ENCODE measurements at places on chromosomes 7 and 10. TPM values are rescaled to one million over a fixed set of nuclear protein-coding genes. Genes with fewer than 3 reads are reported as not detected.
A peak's percentile ranks its signal among the peaks of the same experiment; 100 is the strongest.

Gene OPN4
- not detected for total RNA-seq

- DNase-seq = peak; percentile 96
These were observed 1.2 kb downstream of the CCM2 start for GRCh38 chr7:45001138-45001694.

- DNase-seq = no peak
These were observed 20.3 kb downstream of the C10orf90 start for GRCh38 chr10:126650161-126650560.

DNA sequence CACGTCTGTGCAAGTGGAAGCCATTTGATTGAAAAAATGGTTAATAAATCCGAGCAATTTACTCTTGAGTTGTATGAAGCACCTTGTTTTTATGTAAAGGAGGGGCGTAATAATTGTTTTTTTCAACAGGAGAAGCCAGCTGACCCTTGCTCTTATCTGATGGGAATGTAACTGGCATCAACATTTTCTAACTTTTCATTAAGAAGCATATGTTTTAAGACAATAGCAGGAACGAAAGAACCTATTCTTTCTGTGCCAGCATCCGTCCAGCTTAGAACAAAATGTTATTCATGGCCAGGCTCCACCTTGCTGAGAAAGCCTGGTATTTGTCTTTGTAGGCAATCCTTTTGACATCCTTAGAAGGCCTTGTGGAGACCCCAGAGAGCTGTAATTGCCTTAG lies 22.2 kb upstream of the AFAP1L2 start:
- no peak for DNase-seq

Gene CPED1
- total RNA-seq = not detected

DNA sequence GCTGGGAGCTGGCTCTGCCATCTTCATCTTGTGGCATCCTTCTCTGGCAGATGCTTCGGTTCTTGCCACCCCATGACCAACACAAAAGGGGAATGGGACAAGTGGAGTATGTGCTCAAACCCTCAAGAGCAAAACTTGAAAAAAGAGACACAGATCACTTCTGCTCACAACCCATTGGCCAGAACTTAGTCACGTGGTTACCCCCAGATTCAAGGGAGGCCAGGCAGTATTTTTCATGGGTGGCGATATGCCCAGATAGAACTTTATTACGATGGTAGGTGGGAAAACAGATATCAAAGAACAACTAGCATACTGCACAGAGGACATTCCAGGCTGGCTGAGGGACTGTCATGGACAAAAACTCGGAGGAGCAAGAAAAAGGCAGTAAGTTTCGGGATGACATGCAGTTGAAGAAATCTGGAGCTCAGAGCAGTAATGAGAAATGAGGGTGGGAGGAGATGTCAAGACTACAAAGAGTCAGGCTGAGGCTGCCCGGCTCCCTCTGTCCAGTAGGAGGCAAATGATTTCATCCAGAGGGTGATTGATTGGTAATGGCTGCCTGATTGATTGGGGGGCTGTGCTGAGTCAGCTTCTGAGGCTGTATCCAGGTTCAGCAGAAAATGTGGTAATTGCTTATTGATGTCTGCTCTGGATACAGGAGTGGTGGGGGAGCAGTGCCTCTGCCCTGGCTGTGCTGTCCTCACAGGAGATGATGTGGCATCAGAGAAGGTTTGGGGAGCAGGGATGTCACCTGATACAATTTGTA lies 25.3 kb downstream of the COL13A1 start:
- no peak for DNase-seq

Gene MDFIC
- not detected for total RNA-seq

DNA sequence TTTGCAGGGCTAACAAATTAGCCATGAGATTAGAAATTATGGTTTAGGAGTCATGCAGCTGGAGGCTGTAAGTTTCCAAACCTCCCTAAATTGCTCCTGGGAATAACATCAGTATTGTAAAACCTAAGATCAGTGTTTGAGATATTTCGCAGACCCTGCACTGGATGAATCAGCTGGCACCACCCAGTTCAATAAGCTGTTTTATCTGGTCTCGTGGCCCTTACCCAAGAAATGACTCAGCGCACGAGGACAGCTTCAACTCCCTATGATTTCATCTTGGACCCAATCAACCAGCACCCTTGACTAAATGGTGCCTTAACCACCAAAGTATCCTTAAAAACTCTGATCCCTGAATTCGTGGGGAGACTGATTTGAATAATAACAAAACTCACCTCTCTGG lies 482.0 kb upstream of the PCDH15 start:
- DNase-seq = no peak

Gene TRIM50
- not detected for total RNA-seq

- DNase-seq = no peak
These were observed 12.5 kb upstream of the TNRC18 start for GRCh38 chr7:5436003-5436678.

Gene CPEB3
- total RNA-seq = 3.2 TPM

GRCh38 chr10:115558252-115558651 lies 465.1 kb downstream of the ATRNL1 start:
- DNase-seq = no peak

Gene SPDYE5
- not detected for total RNA-seq

GRCh38 chr7:11410656-11411644 lies 421.0 kb downstream of the THSD7A start:
- no peak for DNase-seq

GRCh38 chr10:102247734-102248133 lies 2.4 kb downstream of the GBF1 start:
- DNase-seq = no peak

Gene ANKRD61
- total RNA-seq = 0.68 TPM

Gene PDE1C
- not detected for total RNA-seq

- DNase-seq = no peak
These were observed 52.0 kb downstream of the FAS start for GRCh38 chr10:89042562-89042961.

GRCh38 chr10:12854988-12855387 lies 146.5 kb downstream of the CCDC3 start:
- DNase-seq = no peak

Gene RPEL1
- not detected for total RNA-seq

DNA sequence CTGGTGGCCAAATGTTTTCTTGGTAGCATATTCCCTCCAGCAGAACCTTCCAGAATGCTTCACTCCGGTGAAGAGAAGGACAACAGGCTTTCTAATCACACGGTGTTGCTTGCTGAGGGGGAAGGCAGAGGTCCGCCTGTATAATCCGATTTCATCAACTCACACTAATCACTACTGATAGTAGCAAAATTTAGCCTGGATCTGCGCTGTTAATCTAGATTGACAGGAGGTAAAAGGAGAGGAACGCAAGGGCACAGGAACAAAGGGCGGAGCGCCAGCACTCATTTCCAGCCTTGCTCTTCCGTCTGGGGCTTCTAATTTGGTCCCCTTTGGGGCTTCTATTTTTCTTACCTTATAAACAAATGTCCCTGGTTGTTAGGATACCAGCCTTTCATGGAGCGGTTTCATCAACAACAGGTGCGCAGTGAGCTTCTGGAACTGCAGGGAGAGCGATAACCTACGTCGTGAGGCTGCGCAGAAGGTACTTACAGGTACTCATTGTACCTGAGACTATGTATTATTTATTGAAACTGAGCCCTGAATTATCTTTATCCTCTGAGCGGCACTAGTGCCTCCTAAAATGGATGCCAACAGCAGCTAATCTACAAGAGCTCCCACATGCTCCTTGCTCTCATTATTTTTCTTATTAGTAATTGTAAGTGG lies 150.6 kb downstream of the CACNB2 start:
- DNase-seq = no peak

GRCh38 chr10:69287181-69287580 lies 8.9 kb downstream of the HK1 start:
- DNase-seq = no peak

DNA sequence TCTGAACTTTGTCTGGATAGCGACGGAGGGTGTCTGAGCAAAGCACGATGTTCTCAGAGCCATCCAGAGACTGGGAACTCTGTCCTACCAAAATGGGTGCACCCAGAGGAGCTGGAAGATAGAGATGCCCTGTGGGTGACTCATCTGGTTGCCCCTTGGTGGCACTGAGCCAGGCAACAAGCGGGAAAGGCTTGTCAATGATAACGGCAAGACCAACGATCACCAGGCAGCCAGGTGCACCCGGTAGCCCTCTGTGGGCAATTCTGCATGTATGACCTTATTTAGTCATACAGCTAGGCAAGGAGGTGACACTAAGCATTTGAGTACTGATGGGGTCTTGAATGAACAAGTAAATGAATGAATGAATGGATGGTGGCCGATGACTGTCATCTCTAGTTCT lies 2.8 kb upstream of the ELN start:
- no peak for DNase-seq

DNA sequence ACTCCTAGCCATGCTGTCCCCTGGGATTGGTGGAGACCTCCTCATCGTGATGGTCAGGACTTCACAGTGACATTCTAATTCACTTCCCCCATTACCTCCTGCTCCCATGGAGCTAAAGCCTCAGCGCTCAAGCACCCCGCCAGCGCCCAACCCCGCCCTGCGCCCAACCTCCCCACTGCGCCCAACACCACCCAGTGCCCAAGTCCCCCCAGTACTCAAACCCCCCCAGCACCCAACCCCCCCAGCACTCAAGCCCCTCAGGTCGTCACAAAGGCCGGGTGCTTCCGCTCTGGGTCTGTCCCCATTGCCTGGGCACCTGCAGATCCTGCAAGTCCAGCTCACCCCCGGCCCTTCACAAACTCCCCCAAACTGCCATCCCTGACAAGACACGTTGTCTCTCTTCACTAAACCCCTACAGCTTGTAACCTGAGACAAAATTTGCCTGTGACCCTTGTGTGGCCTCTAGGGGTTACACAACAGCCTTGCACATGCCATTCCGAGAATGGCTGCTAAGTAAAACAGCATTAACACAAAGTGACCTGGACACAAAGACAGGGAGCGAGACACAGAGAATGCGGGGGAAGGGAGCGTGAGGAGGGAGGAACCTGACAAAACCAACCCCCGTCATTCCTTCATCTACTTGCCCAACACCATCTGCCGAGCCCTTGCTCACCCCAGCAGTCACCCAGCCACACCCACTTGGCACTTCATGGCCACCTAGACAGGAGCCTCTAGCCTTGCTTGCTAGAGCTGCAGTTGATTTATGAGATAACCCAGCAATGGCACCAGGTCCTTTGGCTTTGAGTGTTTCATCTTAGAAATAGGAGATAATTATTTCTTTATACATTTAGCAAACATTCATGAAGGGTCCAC lies 107.8 kb downstream of the ADARB2 start:
- no peak for DNase-seq

Gene ADGRA1
- not detected for total RNA-seq

DNA sequence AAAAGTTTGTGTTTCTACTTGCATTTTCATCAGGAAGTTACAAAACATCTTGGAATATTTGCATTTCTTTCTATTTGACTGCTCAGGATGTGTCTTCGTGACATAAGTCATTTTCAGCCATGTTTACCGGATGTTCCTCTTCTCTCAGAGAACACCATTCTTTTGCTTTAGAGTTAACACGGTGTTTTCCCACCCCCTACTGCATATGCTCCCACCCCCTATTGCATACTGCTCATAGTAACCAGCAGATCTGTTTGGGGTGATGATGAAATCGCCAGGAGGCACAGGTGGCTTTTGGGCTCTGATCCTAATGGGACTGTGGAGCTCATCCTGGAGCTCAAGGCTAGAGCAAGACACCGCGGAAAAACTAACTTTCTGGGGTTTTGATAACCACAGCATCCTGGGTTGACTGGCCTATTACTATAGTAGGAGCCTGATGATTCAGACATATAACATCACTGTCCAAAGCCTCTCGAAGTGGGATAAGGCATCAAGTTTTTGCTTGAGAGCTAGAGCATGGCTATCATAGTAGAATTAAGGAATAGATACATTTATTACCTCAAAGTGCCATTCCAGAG lies 65.1 kb upstream of the BET1 start:
- DNase-seq = peak; percentile 62

Gene LIPF
- not detected for total RNA-seq

GRCh38 chr7:51013861-51014511 lies 231.3 kb upstream of the GRB10 start:
- no peak for DNase-seq

GRCh38 chr7:150686030-150686631 lies 625 bp downstream of the GIMAP2 start:
- DNase-seq = no peak

- DNase-seq = no peak
These were observed 110.6 kb downstream of the LSM5 start for GRCh38 chr7:32379510-32380112.

Gene CPA1
- total RNA-seq = not detected

- DNase-seq = peak; percentile 35
These were observed 609 bp downstream of the SGPL1 start for GRCh38 chr10:70816220-70816894.

GRCh38 chr7:17855202-17855601 lies 85.1 kb downstream of the SNX13 start:
- no peak for DNase-seq

DNA sequence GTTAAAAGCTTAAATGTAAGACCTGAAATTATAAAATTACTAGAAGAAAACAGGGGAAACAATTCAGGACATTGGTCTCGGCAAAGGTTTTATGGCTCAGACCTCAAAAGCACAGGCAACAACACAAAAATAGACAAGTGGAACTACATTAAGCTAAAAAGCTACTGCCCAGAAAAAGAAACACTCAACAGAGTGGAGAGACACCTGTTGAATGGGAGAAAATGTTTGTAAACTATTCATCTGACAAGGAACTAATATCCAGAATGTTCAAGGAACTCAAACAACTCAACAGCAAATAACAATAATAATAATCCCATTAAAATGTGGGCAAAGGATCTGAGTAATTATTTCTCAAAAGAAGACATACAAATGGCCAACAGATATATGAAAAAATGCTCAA lies 170.4 kb downstream of the FRMD4A start:
- no peak for DNase-seq

DNA sequence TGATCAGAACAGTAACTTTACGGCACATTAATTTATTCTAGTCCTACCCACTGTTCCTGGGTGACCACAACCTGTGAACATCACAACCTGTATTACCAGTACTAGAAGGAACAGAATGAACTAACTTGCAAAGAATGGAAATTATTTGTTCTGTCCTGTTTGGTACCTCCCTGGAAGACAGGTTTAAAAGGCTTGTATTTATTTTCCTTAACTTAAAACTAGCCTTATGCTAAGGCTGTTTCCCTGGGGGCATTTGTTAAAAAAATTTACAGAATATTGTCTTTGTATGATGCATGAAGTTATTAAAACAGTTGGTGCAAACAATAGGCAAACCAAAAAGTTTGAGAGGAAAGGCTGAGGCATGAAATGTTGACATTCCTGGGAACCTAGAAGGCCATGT lies 132.7 kb downstream of the DNAJC1 start:
- DNase-seq = no peak

- peak; percentile 73 for DNase-seq
These were observed 1.4 kb downstream of the KBTBD2 start for GRCh38 chr7:32890010-32890792.

DNA sequence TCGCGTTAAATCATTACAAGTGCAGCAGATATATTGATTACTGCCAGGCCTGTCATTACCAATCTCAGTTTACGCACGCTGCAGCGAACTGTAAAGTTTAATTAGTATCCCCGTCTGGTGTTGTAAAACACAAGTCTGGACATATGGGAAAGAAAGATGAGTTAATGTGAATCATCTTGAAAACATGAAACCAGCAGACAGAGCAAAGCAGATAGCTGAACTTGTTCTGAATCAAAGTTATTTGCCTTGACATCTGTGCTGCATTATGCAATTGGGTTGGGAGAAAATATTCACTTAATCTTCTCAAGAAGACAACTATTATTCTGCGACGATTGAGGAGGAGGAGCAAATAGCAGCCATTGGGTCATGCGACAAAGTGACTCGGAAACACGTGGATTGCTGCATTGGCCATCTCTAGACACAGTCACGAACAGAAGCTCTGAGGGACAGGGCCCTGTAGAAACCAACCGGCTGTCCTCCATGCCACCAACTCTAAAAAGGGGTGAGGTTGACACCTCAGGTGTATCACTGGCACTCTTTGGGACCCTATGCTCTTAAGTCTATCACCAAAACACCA lies 156.3 kb upstream of the C7orf33 start:
- no peak for DNase-seq
